MG63 (cell line): ENCODE measurements at places on chromosomes 7 and 10. TPM values are rescaled to one million over a fixed set of nuclear protein-coding genes. Genes with fewer than 3 reads are reported as not detected.

GRCh38 chr7:150787321-150788281, 12.6 kb downstream of the TMEM176B start:
- no peak for DNase-seq

GRCh38 chr10:26214004-26214403, 2.6 kb upstream of the GAD2 start:
- DNase-seq, result no peak

- no peak for DNase-seq
Measured at GRCh38 chr10:71605263-71605962, 114.2 kb downstream of the C10orf105 start.

- DNase-seq, result no peak
Measured at GRCh38 chr7:108296911-108297310, 159.3 kb downstream of the NRCAM start.

- DNase-seq, result no peak
Measured at GRCh38 chr10:123229927-123230630, 75.9 kb downstream of the BUB3 start.

CLDN3 gene
- total RNA-seq, result not detected in 2 replicates

SPDYE11 gene
- not detected in 2 replicates for total RNA-seq

INSYN2A gene
- total RNA-seq, result not detected in 2 replicates

SMKR1 gene
- 0.56 TPM in 1 of 2 replicates, not detected in the other for total RNA-seq
